ENCODE measurements at places on chromosomes 5 and 9.

DNA sequence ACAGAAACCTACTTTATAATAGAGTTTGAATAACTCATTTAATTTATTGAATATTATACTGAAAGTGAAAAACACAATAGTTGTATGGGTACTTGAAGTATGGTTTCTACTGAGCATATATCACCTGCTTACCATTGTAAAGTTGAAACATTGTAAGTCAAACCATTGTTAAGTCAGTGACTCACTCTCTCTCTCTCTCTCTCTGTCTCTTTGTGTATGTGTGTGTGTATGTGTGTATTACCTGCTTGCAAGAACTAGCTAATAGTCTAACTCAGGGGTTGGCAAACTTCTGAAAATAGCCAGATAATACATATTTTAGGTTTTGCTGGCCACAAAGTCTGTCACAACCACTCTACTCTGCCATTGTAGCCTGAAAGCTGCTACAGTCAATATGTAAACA, 564.3 kb upstream of the ZNF608 start:
- H3K4me3 ChIP-seq, result no peak overlapping the region
- peaks cover 5% of the 10 kb centered on the region for H3K4me1 ChIP-seq
- no peak overlapping the region for H3K27ac ChIP-seq
- DNase-seq, result no peak

GRCh38 chr5:175681045-175681967, 23.4 kb downstream of the HRH2 start:
- H3K27ac ChIP-seq, result no peak overlapping the region
- no peak for DNase-seq
- H3K4me1 ChIP-seq, result no peaks in the 10 kb centered on the region
- no peak overlapping the region for H3K4me3 ChIP-seq

DNA sequence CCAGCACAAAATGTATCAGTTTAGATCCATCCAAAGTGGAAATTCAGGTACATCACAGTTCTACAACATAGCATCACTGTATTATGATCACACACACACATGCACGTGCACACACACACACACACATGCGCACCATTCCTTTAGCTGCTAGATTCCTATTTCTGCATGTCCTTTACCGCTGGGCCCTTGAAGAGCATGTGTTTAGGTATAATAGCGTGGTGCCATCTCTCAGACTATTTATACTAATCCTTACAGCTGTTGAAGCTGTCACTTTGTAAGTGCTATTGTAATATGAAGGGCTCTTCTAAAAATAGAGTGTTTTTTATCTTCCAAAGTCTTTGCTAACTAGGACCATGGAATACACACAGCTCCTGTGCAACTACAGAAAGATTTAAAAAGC, 308.8 kb upstream of the TRPC7 start:
- no peak overlapping the region for H3K27ac ChIP-seq
- no peak overlapping the region for H3K4me3 ChIP-seq
- no peak for DNase-seq
- no peaks in the 10 kb centered on the region for H3K4me1 ChIP-seq
- H3K27me3 ChIP-seq, result no peaks in the 10 kb centered on the region

GRCh38 chr5:164053123-164053522, 547.7 kb downstream of the MAT2B start:
- no peak overlapping the region for H3K27ac ChIP-seq
- no peak for DNase-seq
- no peaks in the 10 kb centered on the region for H3K4me1 ChIP-seq
- H3K36me3 ChIP-seq, result no peaks in the 10 kb centered on the region
- H3K4me3 ChIP-seq, result no peak overlapping the region

Data from type B pancreatic cell (in vitro differentiated cells).